Breast epithelium (tissue), 4 donors: ENCODE measurements at places on chromosomes 1 and 21. TPM values are rescaled to one million over a fixed set of nuclear protein-coding genes. Genes with fewer than 3 reads are reported as not detected.

- DNase-seq: no peak
Observed at GRCh38 chr1:9374748-9375341, 82.2 kb downstream of the SPSB1 start.

DNA sequence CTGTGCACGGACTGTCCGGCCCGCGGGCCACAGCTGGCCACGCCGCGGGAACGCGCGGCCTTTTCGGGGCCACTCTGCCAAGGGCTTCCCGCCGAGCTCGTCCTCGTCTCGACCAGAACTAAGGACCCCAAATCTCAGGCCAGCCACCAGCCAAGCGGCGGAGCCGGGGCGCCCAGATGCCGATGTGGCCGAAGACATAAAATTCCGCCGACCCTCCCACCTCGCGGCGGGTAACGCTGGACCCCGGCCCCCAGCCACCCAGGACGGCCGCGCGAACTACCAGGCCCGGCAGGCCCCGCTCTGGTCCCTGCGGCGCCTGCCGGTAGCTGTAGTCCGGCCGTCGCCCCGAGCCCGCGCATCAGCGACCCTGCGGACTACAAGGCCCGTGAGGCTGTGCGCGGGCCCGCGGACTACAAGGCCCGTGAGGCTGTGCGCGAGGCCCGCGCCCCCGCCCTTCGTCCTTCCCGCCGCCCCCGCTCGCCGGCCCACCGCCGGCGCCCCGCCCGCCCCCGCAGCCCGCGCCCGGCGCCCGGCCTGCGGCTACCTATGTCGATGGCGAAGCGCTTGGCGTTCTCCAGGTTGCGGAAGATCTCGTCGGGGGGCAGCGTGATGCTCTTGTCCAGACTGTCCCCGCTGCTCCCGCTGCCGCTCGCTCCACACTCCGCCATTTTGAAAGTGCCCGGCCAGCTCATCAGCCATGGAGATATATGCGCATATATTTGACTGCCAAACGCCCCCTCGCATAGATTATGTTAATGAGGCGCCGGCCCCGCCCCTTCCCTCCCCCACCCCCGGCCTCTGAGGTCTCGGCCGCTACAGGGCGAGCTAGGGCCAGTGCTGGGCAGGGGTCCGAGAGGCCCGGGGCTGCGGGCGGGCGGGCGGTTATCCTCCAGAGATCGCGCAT lies at the start of gene PANK4:
PANK4 (minus strand) TSS at position 677 of the 904 bp plus-strand sequence; CDS start at position 668, 9 bp downstream.
- DNase-seq: peak; percentile 89

GRCh38 chr1:10082785-10083479 lies 50.2 kb downstream of the UBE4B start:
- no peak for DNase-seq

DNA sequence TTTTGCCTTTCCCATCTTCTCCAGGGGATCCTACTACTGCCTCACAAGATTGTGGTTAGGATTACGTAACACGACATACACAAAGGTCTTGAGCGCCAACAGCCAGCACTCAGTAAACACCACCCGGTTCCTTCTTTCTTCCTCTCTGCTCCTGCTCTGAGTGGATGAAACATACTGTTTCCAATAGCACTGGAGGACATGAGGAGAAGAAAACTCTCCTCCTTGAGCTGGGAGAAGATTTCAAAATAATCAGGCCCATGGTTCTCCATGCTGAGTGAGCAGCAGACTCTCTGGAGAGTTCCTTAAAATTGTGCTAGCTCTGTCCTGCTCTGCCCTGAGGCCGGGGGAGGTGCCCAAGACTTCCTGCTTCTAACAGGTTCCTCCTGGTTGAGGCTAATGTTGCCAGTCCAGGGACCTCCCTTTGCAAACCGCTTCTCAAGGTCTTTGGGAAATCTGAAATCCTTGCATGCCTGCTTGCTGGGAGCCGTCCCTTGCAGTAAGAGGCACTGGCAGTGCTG lies 29.4 kb upstream of the MX1 start:
- DNase-seq: peak; percentile 74

DNA sequence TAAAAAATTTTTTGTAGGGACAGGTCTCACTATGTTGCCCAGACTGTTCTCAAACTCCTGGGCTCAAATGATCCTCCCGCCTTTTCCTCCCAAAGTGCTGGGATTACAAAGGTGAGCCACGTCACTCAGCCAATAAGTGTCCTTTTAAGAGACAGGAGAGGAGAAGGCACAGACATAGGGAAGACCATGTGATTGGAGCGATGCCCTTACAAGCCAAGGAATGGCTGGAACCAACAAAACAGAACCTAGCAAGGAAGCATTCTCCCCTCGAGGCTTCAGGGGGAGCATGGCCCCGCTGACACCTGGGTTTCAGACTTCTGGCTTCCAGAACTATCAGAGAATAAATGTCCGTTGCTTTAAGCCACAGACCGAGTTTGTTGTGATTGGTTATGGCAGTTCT lies 37.0 kb downstream of the NDUFS5 start:
- no peak for DNase-seq

DNA sequence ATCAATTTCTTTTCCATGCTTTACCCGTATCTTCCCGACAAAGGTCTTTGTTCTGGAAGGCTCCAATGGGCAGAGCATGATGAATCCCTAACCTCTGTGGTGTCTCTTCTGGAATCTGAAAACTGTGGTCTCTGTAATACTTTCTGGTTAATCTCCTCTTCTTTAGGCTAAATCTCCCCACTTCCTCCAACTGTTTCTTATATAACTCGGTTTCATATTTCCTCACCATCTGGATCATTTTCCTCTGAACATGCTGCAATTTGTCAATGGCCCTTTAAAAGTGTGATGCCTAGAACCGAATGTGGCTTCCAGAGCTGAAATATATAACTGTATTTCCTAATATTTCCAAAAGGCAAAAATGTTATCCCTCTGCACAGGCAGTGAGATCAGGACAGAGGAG lies 66.1 kb downstream of the ALG14 start:
- DNase-seq: no peak

DNA sequence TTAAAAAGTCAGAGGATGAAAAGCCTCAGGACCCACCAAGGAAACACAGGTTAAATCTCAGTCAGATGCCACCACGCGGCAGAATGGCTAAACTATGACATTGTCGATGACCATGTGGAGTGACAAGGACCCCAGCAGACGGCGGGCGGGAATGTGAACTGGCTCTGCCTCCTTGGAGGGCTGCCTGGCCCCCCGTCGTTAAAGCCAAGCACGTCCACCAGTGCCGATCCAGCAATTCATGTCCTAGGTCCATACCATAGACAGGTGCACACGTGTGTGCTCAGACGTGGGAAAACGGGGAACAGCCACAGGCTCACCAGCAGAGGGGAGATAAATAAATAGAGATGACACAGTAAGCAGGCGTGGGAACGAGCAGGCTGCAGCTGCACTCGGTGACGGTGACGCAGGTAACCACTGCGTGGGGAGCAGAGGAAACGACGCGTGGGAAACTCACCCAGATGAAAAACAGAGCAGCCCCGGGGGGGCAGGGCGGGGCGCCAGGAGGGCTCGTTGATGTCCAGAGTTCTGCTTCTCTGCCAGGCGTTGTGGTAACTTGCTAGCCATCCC lies 28.3 kb upstream of the PCBP3 start:
- peak; percentile 31 for DNase-seq

DNA sequence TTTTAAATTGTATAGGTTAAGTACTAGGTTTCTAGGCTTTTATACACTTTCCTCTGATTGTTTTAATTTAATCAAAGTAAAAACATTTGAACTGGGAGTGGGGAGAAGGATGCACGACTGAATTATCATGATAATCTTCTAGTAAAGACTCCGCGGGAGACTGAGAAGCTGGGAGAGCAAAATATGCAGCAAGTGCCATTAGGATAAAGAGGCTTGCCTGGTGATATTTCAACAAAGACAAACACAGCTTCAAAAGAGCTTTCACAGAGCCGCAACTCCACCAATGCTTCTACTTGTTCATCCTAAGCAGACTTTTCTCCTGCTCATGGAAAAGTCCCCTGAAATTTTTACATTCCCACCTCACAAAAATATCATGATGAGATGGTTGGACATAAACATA lies 239.0 kb upstream of the PTBP2 start:
- DNase-seq: no peak

- no peak for DNase-seq
Observed at GRCh38 chr1:207821464-207822045, 69.7 kb downstream of the CD46 start.

DNA sequence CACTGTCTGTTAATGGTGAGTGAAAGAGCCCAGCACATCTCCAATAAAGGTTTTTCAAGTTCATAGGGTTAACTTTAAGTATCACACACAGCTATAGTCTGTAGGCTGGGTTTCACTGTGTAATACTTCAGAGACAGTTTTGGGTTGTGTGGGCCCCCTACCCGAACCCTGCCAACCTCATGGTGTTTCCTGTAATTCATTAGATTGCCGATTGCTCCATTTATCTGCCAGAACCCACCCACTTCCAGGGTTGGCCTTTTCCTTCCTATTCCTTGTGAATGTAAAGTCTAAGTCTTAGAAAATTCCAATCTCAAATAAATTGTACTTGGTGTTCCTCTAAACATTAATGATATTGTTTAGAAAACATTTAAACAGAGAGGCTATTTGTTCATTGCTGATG lies 43.6 kb downstream of the CTTNBP2NL start:
- DNase-seq: no peak

GRCh38 chr1:1777583-1777899 lies 729 bp downstream of the NADK start:
- DNase-seq: no peak

GRCh38 chr1:12591267-12591938 lies 26.6 kb downstream of the DHRS3 start:
- peak; percentile 92 for DNase-seq

DNA sequence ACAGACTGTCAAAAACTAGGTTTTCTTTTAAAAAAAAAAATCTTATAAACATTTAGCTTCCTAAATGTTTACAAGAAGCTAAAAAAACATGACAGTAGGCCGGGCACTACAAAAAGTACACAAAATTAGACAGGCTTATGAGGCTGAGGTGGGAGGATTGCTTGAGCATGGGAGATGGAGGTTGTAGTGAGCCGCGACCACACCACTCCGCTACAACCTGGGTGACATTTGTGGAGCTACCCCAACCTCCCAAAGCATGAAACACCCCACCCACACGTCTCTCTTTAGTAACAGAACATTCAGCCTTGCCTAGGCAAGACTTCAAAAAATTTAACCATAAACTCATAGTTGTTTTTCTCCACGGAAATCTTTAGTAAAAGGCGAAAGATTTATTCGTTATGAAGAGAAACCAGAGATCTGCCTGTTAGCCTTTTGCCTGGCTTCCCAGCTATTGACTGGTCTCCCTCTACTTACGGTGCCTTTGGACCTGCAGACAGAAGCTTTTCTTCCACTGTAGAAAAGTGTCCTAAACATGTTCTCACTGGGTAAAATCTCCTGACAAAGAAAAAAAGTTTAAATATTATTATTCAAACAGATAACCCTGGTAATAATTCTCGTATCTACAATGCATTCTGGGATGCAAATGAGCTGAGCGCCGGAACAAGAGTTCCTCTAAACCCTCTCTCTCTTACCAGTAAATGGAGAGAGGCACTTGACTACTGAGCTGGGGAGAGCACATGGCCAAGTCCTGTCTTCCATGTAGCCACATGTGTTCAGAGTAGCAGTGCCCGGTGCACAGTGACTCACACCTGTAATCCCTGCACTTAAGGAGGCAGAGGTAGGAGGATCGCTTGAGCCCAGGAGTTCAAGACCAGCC lies 9.2 kb downstream of the RNU5D-1 start:
- no peak for DNase-seq

DNA sequence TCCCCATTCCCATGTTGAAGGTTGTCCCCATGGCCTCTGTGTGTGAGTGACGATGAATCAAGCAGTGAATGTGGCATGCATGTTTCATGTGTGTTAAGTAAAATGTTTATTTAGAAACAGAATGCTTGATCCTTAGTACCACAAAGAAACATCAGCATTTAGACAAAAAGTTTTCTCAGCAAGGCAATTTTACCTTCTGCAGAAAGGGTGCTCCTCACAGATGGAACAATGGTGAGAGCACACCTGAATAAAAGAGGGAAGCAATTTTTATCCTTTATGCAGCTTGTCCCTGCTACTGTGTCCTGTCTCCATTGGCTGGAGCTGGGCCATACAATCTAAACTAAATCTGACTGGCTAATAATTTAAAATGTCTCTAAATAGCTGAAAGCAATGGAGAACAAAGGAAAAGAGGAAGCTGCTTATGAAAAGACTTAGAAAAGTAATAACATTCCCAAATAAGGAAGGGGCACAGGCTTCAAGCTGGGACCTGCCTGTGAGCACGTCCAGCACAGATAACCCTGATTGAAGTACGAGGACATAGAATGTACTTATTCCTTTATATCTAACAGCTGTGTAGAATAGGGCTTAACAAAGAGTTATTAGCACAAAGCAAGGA lies 8.4 kb upstream of the SMYD3 start:
- no peak for DNase-seq

- DNase-seq: no peak
Observed at GRCh38 chr1:195580988-195581387, 1027.3 kb downstream of the KCNT2 start.

DNA sequence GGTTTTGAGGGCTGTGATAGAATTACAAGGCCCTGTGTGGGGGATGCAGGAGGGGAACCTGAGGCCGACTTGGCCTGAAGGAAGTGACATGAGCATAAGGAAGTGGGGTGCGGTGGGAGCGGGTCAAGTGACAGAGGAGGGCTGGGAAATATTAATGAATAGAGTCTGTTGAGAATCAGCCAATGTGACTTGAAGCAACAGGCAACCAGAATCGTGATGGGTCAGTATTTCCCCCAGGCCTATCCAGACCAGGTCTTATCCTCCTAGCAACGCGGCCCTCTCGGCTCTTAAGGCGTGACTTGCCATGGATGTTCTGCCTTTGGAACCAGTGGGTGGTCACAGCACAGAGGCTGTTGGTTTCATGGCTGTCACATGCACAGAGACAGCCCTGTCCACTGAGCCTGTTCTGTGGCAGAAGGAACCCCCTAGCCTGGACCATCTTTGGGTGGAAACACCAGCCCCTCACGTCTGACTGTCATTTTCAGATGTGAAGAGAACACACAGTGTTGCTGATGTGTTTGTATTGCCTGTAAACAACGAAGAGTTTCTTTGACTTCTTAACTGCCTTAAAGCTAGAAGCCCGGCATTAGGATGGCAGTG lies 468.8 kb downstream of the CAMTA1 start:
- DNase-seq: no peak

GRCh38 chr1:222734740-222735139 lies 2.3 kb upstream of the FAM177B start:
- DNase-seq: no peak

DNA sequence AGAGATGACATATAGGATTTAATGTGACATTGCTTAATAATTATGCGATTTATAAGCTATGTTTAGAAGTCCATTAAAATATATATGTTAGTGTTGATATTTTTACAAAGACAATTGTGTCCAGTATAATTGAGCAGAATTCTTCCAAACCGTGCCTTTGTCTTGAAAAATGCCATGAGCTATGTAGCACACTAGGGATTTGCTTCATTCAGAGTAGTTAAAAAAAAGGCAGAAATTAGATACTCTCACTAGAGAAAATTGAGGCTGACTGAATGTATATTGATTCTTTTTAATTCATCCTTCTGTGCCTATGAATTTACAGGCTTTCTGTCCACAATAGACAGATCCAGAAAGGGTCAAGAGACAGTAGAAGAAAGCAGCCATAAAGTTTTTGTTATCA lies 429.0 kb downstream of the NEGR1 start:
- no peak for DNase-seq

Gene LENEP
- total RNA-seq: not detected

Gene TPTE
- total RNA-seq: not detected

Gene C2CD4D
- total RNA-seq: 0.73 TPM

Gene FYB2
- 11.3 TPM for total RNA-seq

Gene EFNA1
- total RNA-seq: 120 TPM
